Skeletal muscle cell (primary cell): ENCODE measurements at places on chromosomes 7 and 10.

- no peak for DNase-seq
Observed at GRCh38 chr10:12887780-12888179, 113.7 kb downstream of the CCDC3 start.

- no peak for DNase-seq
Observed at GRCh38 chr7:151081170-151082101, 827 bp upstream of the FASTK start.

DNA sequence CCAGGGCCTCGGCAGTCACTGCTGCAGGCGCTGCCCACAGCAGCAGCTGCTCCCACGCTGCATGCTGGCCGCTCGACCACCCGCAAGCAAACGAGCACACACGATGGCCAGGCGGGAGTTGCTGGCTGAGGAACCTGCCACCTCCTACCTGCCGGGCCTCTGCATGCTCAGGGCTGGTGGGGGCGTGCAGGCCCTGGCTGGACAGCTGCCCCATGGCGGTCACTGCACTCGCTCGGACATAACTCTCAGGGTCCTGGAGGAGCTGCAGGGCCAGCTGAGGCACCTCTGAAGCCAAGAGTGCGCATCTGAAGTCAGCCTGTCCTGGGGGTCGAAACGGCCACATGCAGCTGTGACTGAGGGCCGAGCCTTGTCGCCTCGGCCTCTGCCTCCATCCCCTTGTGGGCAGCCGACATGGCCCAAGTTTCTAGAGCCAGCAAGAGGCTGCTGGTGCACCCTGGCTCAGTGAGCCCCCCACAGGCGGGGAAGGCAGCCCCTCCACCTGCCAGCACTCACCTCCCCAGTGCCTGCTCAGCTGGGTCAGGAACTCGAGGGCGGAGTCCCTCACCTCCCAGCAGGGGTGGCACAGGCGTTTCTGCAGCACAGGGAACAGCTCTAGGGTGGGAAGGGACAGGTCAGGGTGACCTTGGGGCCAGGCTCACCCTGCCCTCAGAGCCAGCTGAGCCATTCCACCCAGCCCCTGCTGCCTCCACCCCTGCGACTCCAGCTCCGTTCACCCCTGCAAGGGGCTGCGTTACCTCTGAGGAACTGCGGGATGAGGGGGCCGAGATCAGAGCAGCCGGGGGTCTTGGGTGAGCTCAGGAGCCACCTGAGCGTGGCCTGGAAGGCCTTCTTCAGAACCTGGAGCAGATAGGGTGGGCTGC lies 16.1 kb downstream of the BRAT1 start:
- DNase-seq, result no peak

DNA sequence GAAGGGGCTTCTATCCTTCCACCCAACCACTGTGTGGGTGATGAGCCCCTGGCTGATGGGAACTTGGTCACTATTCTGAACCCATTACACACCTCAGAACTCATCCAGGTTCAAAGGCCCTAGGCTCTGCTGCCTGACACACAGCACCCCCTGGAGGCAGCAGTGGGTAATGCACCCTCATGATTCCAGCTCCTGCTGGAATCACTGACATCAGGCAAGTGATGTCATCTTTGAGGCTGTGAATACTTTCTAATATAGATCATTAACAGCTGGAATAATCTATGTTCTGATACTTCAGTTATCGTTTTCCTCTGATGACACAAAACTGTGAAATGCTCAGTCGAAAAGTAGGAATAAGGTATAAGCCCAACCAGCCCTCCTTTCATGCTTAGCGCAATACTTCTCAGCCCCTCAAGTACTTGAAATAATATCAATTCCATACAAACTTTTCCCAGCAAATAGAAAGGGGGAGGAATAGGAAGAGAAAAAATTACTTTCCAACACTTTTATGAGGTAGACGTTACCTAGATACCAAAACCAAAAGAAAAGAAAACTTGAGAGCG lies 7.5 kb upstream of the RBP3 start:
- peak; percentile 4 for DNase-seq

DNA sequence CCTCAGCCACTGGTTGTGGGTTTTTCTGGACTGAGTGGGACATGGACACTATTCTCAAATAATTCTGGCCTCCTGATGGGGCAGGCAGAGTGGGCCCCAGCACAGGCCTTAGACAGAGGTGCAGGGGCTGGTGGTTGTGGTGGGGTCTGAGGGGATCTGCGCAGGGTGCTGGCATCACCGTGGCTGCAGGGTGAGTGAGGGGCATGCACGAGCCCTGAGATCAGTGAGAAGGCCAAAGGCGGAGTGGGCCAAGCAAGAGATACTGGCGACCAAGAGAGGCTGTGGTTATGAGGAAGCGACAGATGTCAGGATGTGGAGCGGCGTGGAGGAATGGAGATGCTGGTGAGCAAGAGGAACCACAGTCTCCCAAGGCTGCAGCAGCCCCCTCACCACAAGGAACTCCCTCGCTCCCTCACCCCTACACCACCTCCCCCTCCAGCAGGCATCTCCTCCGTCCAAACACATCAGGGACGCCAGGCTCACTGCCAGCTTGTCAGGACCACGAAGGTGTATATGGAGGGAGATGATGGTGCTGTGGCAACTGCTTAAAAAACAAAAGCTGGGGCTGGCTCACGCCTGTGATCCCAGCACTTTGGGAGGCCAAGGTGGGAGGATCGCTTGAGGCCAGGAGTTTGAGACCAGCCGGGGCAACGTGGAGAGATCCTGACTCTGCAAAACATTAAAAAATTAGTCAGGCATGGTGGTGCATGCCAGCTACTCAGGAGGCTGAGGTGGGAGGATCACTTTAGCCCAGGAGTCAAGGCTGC lies 9.6 kb downstream of the PRF1 start:
- no peak for DNase-seq

GRCh38 chr7:108613147-108613948 lies 43.7 kb downstream of the DNAJB9 start:
- no peak for DNase-seq

GRCh38 chr7:152354061-152354460 lies 81.7 kb downstream of the KMT2C start:
- no peak for DNase-seq

- DNase-seq, result peak; percentile 41
Observed at GRCh38 chr10:7153750-7154149, 257.1 kb downstream of the SFMBT2 start.

DNA sequence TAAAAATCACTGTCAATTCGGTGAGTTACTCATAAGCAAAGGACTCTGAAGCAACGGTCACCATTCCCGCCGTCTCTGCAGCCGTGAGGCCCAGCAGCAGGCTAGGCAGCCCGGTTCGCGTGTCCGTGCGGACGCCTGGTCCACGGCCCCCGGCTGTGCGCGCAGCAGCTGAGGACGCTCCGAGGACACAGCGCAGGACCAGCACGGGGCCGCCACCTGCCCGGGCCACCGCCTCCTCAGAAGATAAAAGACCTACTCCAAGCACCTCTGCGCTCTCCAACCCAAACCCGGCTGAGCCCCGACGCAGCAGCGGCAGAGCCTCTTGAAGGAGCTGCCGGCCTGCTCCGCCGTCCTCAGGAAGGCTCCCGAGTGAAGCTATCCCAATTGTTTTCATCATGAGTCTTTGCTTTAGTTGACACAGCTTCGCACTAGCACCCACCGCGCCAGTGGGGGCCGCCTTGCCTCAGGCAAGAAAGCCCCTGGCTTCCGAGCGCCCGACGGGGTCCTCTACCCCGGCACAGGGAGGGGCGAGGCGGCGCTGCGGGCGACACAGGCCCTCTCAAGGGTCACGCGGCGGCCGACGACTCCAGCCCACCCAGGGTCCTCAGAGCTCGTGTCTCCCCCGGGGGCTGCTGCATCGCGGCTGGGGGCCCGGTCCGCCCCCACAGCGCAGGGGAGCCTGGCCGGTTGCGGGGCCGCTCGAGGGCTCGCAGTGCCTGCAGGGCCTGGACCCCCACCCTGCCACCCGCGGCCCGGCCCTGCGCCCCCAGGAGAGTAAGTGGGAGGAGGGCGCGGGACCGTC lies 16.9 kb upstream of the GPR146 start:
- DNase-seq, result no peak

DNA sequence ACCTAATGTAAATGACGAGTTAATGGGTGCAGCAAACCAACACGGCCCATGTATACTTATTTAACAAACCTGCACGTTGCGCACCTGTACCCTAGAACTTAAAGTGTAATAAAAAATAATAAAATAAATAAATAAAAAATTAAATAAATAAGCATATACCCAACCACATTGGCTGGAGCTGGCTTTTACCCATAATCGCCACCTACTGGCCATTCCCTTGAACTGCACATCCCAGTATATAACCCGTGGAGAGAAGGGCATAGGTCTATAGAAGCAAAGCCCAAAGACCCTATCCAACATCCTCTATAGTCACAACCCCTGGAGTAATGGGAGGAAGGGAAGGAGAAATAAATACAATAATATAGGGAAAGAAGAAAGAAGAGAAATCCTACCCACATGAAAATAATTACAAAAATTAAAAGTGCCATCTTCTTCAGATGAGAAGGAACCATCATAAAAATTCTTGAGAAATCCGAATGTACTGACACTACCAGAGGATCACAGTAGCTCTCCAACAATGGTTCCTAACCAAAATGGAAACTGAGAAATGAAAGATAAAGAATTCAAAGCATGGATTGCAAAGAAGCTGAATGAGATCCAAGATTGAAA lies 65.6 kb downstream of the TWIST1 start:
- no peak for DNase-seq

DNA sequence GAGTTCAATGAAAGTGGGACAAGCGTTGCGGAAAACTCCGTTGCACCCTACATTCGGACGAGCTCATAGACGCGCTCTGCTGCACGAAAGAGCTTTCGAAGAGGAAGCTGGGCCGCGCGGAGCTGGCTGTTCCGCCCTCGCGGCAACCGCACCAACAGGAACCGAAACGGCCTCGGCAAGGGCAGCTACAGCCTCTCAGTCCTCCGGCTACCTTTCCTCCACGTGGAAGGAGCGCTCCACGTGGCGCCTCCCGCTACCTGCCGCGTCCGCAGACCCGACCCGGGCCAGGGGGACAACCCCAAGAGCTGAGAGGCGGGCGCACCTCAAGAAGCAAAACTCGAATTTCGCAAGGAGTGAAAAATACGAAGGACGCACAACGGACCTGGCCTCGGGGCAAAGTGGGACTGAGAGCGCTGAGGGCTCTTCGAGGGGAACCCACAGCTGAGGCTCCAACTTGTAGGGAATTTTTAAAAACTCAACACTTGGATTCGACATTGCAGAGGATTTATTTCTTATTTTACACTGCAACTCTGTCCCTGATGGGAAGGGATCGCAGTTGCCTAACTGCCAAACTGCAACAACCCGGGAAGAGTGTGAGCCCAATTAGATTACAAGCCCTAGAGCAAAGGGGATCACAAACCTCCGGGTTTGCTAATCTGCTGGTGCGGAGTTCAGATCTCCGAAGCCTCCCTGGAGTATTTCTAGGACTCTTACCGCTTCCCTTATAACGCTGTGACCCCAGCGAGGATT lies 1.4 kb downstream of the HPSE2 start:
- DNase-seq, result no peak

DNA sequence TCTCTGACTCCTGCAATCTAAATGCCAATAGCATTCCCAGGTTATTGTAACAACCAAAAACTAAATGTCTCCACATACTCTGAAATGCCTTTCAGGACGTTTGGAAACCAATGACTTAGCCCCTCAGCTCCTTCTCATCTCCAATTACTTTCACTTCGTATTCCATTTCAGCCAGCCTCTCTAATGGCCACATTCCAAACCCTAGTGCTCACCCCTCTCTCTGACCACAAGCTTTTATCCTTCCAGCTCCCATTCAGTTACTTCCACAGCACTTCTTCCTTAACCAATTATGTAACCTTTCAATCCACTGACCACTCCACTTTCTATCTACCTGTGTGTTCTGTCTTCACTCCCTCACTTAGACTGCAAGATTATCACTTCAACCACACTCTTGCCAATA lies 4.3 kb downstream of the NOC3L start:
- peak; percentile 79 for DNase-seq

GRCh38 chr10:3869036-3869435 lies 84.0 kb upstream of the KLF6 start:
- DNase-seq, result no peak

GRCh38 chr10:117457071-117457810 lies 82.0 kb upstream of the PDZD8 start:
- no peak for DNase-seq
